Esophagus muscularis mucosa (tissue), 4 donors: ENCODE measurements at places on chromosomes 6 and 20. TPM values are rescaled to one million over a fixed set of nuclear protein-coding genes. Genes with fewer than 3 reads are reported as not detected.

The RNF182 gene
- not detected for total RNA-seq

DNA sequence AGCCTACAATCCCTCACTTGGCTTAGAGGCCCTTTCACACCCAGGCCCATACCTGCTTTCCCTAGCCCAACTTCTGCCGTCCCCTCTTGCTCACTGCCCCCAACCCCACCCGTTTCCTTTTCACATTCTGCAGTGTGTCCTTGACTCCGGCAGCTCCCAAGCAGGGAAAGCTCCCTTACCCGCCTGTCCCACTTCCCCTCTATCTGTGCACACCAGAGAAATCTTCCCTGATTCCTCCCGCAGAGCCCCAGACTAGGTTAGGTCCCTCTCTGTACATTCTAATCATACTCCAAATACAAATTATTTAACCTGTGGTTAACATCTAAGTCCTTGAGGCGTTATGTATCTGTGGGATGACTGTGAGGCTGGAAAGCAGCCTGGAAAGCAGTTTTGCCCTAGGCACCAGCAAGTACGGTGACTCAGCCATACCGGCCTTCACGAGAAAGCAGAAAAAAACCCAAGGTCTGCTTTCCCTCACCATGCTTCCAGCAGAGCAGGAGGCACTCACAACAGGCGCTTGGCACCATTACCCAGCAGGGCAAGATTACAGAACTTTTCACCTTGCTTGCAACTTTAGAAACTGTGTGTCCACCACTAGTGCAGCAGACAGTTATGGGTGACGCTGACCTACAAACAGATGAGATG lies 22.3 kb downstream of the ELOVL5 start:
- DNase-seq: no peak

- no peak for DNase-seq
Observed at GRCh38 chr6:44667668-44668390, 280.3 kb downstream of the CDC5L start.

The TRAPPC3L gene
- total RNA-seq: not detected

DNA sequence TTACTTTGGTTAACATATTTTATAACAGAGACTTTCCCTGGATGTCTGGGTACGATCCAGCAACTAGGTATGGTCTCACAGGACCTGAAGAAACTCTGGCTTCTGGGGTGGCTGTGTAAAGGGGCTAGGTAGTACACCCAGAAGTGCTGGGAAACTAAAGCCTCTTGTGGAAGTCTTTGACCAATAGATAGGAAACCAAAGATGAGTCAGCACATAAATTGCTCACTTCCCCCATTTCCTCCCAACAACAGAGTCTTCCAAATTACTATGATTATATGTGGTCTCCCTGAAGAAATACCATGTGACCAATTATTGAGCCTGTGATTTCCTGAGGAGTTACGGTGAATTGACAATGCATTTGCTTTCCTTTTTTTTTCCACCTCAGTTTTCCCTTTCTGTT lies 26.8 kb upstream of the TBX18 start:
- DNase-seq: no peak
